NCI-H1048 (cell line): ENCODE measurements at places on chromosomes 12 and 14.

DNA sequence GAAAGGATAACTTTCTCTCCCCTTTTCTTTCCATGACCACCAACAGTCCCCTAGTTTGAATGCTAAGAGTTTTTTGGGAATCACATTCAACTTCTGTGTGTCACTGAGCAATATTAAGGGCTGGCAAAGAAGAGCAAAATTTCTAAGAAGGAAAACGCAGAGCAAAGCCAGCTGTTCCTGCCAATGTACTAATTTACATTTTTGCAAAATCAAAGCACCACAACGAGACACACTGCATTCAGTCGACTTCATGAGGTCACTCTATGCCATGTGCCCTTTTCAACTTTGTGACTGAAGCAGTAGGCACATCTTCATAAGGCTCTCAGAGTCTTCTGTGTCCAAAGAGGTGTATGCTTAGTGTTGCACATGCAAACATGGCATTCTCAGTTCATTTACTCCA lies 66.4 kb downstream of the PTPRR start:
- DNase-seq = no peak

GRCh38 chr12:15728118-15728598 lies 61.0 kb downstream of the EPS8 start:
- DNase-seq = no peak

DNA sequence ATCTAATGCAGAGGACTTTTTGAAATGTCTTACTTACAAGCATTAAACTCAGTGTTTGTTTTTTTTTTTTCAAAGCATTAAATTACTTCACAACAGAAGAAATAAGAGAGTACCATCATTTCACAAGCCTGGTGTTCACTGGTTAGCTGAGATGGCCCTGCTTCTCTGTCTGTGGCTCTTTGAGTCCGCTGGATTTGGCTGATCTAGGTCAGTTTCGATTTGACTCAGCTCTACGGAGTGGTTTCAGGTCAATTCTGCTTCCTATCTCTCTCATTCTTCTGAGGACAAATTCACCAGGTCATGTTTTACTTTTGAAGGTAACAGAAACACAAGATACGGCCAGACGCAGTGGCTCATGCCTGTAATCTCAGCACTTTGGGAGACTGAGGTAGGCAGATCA lies 1066.1 kb downstream of the FLRT2 start:
- DNase-seq = no peak

DNA sequence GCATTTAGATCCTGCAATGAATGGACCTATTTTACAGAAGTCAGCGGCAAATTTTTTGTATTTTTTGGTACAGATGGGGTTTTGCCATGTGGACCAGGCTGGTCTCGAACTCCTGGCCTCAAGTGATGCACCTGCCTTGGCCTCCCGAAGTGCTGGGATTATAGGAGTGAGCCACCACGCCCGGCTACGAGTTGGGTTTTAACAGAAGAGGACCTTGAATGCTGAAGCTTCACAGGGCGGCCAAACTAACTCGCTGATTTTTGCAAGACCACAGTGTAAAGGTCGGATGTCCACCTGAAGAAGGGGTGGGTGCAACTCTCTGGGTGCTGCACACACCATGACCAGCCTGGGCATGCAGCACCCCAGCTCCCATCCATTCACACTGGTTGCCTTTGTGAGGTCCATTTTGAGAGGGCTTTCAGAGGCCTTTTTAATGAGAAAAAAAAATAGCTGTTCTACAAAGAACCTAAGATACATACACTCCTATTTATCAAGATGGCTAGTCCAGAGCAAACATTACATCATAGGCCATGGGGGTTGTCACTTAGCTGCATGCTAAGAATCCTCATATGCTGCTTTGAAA lies 21.6 kb upstream of the CDK2AP1 start:
- DNase-seq = no peak

DNA sequence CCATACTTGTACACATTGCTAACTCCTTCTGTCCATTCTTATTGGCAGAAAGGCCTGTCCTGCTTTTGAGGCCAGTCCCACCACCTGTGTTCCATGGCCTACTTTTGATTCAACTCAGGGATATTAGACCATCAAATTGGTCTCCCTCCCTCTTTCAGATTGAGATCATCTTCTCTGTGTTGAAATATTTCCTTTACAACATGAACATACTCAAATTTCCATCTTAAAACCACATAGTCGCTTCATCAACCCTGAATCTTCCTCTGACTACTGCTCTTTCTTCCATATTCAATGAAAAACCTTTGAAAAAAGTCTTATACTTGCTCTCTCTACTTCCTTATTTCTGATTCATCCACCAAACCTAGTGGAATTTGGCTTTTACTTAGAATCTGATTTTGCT lies 34.9 kb downstream of the TRMT5 start:
- DNase-seq = no peak
